ENCODE measurements at places on chromosomes 4 and X.
A peak's percentile ranks its signal among the peaks of the same experiment; 100 is the strongest.

DNA sequence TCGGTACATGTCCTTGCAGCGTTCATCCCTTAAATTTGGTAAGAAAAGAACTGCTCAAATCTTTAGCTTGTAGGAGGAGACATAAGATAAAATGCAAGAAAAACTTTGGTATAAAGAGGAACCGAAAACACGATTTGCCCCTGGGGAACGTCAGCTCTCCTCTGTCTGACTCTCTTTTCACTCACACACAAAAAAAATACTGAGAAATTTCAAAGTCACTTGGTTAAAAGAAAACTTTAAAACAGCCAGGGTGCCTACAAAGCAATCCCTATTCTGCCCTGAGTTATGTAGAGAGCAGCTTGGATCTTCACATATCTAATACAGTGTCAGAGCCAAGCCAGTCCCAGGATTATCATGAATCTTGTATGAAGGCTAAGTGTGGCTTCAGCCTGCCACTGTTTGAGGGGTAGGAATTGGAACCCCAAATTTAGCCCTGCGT is 248.5 kb upstream of the CXXC4 start:
- DNase-seq, result no peak

DNA sequence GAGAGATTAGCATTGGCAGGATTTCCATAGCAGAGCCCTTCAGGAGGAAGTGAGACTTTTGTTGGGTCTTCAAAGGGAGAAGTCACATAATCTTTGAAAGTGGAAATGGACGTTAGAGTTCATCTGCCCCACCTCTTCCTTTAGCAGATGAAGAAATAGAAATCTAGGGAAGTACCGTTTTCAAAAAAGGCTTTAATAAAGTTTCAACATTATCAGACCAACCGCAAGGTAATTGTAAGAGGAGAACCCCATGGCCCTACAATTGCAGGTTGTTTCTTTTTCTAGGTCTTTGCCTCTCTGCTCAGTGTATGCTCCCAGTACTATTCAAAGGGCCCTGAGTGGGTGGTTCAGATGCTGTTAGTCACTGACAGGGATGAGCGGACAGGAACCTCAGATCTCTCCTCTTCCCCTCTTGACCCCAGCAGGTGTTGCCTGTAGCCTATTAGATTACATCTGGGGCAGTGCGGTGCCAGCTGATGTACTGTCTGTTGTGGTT is 48.6 kb upstream of the AP1S2 start:
- no peak for DNase-seq

DNA sequence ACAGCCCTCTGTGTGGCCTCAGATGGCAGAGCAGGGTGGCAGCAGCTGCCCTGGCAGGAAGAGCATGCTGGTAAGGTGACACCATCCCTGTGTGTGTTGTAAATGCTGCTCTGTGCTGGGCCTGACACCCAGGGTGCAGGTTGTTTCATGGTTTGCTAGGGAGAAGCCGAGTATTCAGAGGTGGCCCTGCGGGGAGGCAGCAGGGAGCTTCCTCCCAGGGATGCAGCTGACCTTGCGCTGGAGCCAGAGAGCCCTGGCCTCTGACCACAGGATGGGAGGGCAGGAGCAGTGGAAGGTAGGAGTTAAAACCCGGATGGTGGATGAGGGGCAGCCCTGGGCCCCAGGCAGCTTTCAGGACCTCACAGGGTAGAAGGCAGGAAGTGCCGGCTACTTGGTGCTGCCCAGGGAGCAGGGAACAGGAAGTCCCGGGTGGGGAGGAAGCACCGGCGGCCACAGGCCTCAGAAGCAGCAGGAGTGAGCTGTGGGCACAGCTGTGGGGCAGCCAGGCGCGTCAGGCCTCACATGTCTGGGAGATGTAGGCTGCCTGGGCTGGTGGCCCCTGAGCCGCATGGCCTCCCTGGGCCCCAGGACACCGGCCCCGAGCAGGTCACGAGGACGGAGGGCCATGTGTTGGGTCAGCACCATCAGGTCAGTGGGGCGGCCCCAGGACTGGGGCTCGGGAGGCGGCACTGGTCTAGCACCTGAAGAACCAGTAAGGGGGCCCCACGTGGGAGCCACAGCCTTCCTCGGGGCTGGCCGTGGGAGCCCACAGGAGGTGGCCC is 19.1 kb downstream of the SH3BP2 start:
- no peak for DNase-seq

- DNase-seq, result no peak
Measured at GRCh38 chrX:111609206-111609605, 71.8 kb upstream of the ALG13 start.

DNA sequence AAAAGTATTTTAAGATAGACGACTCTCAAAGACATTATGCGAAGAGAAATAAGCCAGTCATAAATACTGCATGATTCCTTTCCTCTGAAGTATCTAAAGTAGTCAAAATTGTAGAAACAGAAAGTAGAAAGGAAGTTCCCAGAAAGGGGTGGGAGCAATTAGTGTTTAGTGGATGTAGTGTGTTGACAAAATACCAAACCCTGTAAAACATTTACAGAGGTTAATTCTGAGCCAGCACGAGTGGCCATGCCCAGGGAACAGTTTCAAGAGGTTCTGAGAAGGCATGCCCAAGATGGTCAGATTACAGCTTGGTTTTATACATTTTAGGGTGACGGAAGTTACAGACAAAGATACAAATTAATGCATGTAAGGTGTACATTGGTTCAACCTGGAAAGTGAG is 34.4 kb upstream of the SLC25A4 start:
- DNase-seq, result no peak

DNA sequence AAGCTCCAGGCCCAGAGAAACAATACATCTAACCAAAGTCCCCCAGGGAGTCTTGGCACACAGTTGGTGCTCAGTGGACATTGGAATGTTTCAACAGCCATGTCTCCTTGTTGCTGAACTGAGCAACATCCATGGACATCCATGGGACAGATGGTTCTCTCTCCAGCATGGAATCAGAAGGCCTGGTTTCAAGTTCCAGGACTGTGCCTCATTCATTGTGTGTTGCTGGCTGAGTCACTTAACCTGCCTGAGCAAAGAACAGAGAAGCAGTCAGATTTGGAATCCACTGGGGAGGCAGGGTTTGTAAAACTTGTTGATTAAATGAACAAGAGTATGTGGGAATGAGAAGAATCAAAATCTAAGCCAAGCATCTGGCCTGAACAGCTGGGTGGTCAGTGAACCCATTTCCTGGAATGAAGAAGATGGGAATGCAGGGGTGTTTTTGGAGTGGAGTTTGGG is 147.9 kb downstream of the CHIC2 start:
- peak; percentile 94 for DNase-seq

DNA sequence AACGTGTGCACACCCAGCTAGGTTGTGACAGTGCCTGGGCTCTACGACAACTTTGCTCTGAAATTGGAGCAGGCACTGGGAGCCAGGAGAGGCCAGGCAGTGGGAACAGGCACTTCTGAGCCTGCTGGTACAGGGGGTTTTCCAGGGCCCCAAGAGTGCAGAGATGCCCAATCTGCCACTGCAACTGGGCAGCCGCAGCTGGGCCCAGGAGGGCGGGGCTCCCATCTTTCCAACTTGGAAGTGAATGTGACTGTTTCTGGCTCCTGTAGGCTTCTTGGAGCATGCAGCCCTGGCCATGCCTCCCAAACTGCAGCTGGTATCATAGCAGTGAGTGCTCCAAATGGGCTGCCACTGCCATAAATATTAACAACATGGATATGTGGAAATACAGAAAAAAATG is 465.1 kb upstream of the PABPC4L start:
- no peak for DNase-seq

DNA sequence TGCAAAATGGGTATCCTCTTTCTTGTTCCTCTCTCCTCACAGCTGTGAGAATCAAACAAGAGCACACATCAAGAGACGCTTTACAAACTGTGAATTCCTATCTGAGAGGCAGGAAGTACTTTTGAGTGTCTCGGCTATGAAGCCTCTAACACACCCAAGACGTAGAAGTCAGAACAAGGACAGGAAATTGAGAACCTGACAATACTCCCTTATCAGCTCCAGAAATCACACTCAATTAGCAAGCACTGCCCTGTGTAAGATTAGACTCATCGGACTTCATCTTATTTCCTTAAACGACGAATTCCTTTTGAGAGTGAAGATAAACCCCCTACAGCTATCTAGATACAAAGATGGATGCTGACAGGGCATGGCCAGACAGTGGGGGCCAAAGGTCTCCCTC is 50.7 kb upstream of the CRMP1 start:
- no peak for DNase-seq

- peak; percentile 75 for DNase-seq
Measured at GRCh38 chrX:40778861-40779575, 43.7 kb upstream of the MED14 start.

DNA sequence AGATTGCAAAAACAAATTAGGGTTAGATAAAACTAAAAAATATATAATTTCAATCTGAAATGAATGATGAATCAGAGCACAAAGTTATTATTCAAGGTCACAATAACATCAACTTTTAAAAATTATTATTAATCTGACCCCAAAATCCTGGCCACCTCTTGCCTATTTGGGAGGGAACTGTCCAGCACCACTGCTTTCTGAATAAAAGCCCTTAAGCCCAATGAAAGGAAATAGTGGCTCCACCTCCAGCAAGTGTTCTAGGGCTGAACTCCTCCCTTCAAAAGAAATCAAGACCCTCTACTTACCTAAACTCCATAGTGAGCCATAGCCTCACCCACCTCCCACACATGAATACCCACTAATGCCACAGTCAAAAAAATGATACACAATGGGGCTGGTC is 208.2 kb downstream of the PARM1 start:
- peak; percentile 7 for DNase-seq

GRCh38 chr4:41269682-41270081 is 13.0 kb downstream of the UCHL1 start:
- DNase-seq, result no peak

DNA sequence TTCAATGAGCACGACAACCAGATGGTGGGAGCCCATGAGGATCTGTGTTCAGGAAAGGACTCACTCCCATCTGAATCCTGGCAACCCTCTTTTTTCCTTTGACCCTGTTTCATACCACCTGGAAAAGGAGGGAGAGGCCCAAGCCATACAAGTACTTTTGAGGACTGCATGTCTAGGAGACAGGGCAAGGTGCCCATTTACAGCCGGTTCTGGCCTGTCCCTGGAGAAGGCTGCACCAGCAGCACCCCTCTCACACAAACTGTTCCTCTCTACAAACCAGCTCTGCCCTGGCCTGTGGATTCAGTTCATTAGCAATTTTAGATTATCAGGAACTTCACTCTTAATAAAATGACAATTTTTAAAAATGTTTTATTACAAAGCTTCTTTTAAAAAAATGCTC is 57.5 kb downstream of the HADH start:
- DNase-seq, result no peak

- peak; percentile 36 for DNase-seq
Measured at GRCh38 chrX:3820167-3820566, 106.7 kb upstream of the PRKX start.

DNA sequence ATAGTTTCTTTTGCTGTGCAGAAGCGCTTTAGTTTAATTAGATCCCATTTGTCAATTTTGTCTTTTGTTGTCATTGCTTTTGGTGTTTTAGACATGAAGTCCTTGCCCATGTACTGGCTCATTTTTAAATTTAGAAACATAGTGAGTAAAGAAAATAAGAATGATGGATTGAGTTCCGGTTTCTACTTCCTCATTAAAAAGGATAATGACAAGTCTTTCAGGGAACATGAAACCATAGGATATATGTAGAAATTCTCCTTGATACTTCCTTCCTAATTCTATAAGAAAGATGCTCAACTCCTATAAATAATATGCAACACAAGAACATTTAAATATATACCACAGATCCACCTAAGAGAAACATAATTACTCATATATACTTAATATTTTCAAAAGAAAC is 240.9 kb downstream of the BANK1 start:
- DNase-seq, result no peak

GRCh38 chrX:14076639-14077038 is 46.9 kb upstream of the GEMIN8 start:
- DNase-seq, result no peak

DNA sequence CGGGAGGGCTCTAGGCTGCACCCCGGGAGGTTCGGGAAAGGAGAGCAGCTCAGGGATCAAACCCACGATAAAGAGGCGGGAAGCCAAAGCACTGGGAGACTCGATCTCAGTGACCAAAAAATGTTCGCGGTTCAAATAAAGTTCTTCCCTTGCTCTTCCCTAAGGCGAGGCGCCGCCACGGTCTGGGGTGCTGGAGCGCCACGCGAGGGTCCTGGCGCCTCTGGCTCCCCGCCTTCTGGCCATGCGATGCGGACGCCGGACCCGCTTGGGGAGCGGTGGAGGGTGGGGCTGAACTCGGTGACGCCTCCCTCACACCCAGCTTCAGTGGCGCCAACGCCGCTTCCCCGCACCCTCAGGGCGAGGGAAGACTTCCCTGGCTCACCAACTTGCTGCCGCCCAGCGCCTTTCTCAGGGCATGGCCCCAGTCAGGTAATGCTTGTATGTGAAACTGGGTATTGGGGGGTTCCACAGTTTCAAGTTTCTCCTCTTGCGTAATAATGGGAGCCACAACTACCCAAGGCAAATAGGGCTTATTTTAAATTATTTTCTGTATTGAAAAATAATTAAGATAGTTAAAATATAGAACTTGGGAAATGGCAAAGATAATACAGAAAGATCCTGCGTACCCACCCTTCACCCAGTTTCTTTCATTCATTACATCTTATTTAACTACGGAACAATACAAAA is at the start of gene QRFPR:
Gene QRFPR (minus strand): TSS at position 243 of the 687 bp plus-strand sequence. CDS start 371 bp downstream, outside the sequence.
- DNase-seq, result peak; percentile 66

- no peak for DNase-seq
Measured at GRCh38 chr4:752196-752861, 46.7 kb downstream of the PCGF3 start.

DNA sequence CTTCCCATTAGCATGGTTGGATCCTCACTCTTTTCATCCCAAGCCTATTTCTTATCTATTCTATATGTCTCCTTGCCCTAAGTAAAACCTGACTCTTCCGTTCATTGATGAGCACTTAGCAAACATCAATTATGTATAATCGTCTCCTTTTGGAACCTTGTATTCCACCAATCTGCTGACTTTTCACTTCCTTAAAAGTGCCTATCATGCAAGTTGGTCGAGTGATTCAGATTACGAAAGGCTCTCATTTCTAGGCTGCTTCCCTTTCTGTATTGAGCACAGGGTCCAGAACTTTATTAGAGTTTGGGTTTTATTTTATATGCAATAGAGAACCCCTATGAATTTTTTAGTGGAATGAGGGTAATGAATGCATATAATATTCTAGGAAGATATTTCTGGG is 27.1 kb upstream of the ALB start:
- no peak for DNase-seq

DNA sequence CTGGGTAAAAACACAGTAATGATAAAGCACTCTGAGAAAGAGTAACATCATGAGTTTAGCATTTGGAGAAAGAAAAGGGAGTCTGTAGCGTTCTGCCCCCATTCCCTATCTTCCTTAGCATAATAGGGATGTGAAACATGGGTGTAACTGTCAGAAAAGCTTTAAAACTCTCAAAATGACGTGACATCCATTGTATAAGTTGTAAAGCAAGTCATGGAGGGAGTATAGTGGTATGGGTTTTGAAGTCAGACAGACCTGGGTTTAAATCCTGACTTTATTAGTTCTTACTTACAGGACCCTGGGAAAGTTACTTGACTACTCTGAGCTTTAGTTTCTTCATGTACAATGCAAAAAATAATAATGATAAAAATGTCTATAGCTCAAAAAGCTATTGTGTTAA is 17.1 kb downstream of the FBXO8 start:
- no peak for DNase-seq

Data from epithelial cell of esophagus (primary cell).